ENCODE measurements at places on chromosomes 12 and 14.
A peak's percentile ranks its signal among the peaks of the same experiment; 100 is the strongest.

DNA sequence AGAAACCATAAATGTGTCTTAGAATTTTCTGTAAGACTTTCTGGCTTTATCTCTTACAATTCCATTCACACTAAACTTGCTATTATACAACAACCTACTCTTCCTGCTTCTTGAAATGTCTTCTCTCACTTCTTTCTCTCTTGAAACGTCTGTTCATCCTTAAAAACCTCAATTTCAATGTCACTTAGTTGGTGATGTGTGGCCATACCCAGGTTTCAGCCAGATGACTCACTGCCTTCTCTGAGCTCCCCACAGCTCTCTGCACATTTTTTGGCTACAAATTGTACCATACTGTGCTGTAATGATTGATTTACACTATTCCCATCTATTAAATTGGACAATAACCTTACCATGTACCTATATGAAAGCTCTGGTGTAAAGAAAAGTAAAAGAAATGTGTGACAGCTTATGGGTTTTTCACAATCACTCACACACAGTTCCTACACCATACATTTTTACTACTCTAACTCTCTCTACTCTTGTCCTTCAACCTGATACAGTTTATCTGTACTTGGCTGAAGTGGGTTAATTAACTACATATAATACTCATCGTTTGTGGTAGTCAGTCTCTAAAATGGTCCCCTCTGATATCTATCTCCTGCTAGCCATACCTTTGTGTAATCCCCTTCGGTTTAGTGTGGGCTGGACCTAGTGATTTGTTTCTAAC is 222.1 kb downstream of the NELL2 start:
- no peak for DNase-seq

DNA sequence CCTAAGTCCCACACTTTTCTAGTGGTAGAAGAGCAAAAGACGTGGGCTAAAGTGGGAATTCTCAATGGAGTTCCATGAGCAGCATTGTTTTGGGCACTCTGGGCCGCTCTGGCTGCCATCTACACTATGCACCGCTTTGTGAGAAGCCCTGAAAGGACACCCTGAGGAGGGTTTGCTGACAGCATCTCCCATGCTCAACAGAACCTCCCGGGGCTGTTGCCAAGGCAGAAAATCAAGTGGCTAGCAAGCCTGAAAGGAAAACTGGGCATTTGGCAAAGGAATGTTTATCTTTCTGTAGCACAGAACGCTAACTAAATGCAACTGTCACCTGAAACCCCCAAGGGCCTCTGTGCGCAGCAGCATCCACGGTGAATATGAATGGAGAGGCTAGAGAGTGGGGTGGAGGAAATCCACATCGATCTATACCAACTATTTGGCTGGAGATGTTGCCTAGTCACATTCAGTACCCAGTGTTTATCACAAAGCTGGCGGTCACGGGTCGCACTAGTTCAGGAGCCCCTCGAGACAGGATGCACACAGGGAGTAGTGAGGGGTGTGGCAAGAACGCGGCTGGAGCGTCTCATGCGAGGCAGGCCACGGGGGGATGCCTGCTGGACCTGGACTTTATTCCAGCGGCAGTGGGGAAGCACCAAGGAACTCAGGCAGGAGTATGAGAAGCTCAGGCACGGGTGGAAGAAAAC is 14.2 kb downstream of the APPL2 start:
- no peak for DNase-seq

DNA sequence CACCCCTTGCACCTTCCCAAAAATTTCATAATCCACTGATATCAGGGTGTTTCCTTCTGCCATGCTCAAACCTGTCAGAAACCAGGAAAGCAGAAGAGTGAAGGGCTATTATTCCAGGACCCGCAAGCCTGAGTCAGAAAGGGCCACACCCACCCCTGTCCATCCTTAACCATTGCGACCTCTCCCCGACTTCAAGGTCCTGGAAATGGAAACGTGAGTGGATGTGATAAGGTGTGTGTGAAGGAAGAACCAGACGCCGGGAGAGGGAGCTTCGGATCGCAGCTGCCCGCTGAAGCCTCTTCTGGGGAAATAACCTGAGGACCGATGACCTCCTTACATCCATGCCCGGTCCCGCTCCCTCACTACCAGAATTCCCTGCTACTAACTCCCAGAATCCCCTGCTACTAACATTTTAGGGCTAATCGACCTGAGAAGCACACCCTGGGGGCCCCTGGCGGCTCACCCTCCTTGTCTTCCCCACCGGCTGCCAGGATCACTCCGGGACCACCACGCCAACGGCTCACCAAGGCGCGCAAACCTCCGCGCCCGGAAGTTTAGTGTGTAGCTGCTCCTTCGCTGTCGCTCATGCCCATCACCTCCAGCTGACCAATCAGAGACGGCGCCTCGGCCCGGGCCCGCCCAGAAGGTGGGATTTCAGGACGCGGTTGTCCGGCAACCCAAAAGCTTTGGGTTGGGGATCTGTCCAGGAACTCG is at the start of gene ACYP1:
ACYP1 (minus strand) TSS at position 534 of the 714 bp plus-strand sequence; CDS start at position 63, 471 bp downstream.
- peak; percentile 54 for DNase-seq

DNA sequence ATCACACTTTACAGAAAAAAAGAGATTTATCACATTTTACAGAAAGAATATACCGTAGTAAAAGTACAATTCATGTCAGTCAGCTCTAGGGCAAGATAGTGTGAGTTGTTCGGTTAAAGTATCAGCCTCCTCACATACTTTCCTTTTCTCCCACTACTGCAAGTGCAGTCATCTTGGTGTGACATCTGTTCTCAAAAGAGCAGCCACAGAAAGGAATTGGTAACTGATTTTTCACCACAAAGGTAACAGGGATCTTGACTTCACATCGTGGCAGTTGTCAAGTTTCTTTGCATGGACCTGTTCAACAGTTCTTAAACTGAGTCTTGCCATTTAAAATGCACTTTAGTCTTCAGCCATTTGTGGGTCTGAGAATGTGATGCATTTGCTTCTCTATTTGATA is 5.0 kb upstream of the E2F7 start:
- no peak for DNase-seq

DNA sequence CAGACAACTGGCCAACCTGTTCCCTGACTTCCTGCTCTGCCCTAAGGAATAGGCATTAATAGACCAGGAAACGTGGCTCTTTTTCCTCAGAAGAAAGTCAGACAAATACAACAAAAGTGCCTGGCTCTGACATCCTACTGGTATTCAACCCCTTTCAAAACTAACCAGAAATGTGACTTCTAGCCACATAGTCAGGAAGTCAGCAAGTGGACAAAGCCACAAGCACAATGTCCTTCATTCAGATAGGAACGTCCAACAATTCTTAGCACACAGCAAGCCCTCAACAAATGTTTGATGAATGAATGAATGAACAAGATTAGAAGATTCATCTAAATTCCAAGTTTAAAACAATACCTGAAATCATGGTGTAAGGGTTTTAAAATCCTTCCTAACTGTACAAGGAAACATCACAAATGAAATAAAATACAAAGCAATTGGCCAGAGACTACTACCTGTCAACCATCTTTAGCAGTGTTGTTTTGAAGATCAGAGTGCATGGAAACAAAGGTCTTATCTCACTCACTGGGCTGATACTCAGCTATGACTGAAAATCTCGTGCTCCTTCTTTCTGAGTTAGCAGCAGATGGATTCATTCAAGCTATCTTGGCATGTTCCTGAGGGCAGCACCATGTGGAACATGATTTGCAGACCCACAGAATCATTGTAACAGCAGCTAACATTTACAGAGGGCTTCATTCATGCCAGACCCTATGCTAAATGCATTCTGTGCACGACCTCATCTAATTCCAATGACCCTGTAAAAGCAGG is 16.5 kb downstream of the APPL2 start:
- DNase-seq = no peak

- no peak for DNase-seq
These were observed 32.7 kb downstream of the DEPDC4 start for GRCh38 chr12:100234166-100234565.

DNA sequence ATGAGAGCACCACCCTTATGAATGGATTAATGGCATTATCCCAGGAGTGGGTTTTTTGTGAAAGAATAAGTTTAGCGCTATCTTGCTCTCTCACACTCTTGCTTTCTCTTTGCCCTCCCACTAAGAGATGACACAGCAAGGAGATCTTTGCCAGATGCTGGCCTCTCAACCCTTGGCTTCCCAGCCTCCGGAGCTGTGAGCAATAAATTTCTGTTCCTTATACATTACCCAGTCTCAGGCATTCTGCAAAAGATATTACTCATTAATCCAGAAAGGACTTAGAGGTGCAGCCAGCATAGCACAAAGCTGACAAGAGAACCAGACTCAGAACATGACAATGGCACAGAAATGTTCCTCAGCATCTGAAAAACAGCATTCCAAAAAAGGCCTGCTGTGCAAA is 190.6 kb downstream of the ITPR2 start:
- DNase-seq = no peak

DNA sequence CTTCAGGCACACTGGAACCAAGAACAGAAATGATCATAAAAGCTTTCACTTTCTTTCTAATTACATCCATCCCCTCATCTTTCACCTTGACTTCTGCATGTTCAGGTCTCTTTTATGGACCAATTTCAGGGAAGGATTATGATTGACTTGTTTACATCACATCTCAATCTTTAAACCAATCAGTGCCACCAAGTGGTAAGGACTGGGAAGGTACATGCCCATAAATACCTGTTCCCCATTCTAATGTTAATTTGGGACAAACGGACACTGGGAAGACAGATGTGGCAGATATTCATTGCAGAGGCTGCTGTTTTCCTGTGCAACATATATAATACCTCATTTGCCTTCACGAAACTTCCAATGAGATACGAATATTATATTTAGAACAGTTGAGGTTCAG is 978.1 kb downstream of the GALC start:
- DNase-seq = no peak

DNA sequence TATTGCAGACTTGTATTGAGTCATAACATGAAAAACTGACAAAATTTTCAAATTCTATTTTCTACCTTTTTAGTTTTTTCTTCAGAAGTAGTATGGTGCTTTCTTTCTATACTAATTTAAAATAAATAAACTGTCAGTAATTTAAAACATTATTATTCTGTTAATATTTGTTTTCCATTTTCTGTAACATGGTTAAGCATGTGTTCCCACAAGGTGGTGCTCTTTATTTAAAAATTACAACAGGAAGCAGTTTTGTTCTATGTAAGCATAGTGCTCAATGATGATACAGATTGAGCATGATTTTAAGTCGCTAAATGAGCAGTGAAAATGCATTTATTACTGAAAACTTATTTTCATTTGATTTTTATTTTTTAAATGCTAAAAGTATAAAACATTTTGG is 114.6 kb downstream of the PPFIA2 start:
- peak; percentile 32 for DNase-seq

DNA sequence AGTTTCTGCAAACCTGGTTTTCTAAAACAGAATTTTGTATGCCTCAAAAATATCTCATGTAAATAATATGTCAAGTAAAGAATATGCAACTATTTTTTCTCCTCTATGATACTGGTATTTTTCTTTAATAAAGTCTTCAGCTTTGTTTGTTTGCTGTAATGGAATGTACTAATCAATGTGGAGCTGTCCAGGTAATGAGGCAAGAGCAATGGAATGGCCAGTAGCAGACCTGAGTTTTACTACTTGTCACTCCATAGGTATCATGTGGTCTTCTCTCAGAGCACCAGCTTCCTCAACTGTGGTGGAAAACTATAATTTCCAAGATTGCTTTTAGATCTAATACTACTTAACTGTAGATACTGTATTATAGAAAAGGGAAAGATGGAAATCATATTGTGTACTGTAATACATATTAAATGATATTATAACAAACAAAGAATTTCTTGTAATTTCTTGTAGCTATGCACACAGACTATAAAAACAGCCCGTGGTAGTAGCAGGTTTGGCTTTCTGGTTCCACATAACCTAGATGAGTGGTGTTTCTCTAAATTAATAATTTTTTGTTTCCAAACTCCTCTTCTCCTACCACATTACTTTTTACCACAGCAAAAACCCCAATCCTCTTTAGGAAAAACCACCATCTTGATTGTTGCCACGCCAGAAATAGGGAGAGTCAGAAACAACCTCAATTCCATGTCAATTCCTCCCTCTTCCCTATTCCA is 70.6 kb downstream of the KIF21A start:
- no peak for DNase-seq

DNA sequence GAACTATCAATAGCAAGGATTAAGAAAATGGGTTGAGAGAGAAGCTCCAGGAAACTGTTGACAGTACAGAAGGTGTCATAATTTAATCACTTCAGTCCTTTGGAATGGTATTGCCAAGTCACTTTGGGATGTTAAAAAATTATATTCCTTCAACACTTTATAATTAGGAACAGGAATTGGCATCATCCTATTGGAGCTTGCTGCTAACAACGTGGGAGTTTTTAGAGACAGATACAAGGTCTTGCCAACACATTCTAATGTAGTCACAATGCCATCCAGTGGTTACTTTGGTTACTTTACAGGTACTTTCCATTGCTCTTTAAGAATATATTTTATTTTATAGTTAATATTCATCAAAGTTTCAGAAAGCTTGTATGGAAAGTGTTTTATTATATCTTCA is 310.1 kb downstream of the SYT1 start:
- no peak for DNase-seq

- no peak for DNase-seq
These were observed 5.8 kb upstream of the PPP2R5C start for GRCh38 chr14:101755591-101756324.

DNA sequence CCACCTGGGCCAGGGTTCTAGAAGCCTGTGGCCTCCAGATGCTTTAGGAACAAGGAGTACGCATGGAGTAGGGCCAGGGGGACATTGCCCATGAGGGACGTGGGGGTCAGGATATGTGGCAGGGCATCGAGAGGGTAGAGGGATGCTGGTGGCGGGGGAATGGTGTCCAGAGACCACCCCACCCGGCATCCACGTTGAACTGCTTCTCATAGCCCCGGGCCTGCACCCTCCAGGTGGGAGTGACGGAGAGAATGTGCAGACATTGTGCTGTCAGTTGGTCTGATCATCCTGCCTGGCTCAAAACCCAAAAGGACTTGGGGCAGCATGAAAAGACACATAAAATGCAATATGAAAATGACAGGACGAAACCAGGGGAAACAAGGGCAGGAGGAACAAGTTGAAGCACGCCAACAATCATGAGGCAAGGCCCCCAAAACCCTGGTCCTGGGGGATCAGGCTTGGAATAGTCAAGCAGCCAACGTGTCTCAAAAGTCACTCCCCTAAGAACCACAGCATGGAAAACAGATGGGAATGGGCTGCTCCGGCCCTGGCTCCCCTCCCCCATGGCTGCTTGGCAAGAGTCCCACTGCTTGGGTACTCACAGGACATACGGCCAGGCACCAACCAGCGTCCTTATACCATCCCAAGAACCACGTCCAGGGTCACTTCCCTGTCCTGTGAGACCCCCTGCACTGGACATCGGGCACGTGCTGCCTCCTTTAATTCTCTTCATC is 117.9 kb downstream of the DICER1 start:
- DNase-seq = no peak
